DMS53 (cell line): ENCODE measurements at places on chromosomes 7 and 10.

DNA sequence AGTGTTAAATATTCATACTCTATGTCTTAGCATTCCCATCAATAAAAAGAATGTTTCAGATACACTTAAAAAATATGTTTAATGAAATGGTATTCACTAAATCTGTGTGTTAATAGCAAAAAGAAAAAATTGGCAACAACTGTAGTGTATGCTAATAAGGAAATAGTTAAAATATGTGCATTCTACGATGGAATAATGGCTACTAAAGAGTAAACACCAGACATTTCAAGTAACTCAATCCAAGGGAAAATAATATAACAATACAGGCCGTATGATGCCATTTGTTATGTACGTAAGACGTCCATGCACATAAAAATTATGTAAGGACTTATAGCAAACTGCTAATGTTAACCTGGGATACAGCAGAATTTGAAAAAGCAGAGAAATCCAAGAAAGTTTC, 46.6 kb downstream of the MAD1L1 start:
- DNase-seq, result no peak

DNA sequence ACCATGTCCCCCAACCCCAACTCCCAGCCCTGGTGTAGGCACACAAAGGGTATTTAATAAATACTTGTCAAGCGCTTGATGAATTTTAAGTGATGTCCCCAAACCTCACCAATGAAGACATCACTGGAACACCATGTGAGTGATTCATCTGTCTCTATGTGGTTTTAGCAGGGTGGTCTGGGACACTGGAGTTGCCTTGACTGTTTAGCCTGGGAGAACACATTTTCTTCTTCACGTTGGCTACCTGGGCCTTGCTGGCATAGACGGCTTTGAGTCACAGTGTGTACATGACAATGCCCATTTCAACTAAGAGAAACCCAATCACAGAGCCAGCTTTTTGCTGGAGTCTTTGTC, 24.8 kb upstream of the SHH start:
- no peak for DNase-seq

DNA sequence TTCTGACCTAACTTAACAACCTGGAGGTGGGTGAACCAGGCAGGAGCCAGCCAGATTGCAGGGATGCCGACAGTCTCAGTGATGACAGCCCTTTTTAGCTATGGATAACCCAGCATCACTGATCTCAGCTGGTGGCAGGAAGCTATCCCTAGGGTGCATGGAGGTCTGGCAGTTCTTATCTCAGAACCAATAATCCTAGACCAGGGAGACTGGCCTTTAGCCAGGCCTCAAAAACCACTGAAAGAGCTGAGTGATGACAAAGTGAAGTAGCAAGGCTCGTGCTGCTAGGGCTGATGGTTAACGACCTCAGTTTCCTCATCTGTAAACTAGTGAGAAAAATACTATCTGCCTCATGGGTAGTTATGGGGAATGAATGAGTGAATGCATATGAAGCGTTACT, 112.5 kb downstream of the RALA start:
- DNase-seq, result no peak

DNA sequence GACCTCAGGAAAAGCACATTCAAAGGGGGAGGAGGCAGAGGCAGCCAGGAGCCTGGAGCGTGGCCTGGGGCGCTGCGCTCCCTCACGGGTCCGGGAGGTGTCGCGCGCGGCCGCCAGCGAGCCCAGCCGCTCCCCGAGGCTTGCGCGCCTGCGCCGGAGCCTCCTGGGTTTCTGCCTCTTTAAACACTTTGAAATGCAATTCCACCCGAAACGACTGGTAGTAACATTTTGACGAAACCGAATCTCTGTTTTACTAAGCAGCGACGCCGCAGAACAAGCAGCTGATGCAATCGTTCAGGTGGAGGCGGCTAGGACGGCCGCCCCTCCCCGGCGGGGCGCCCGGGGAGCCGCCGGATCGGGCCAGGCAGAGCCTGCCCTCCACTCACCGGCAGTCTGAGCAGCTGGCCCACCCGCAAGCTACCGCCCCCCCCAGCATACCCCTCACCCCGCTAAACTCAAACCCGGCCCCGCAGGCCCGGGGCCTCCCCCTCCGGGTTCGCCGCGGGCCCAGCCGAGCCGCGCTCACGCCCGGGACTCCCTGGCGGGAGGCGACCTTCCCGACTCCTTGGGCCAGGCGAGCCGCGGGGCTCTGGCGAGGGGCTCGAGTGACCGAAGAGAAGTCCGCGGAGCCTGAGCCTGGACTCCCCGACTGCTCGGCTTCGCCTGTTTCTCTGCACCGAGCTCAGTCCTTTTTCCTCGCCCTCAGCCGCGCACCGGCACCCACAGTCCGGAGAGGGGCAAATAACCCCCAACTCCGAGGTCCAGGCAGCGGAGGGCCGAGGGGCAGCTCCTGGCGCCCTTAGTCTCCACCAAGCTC, 3.2 kb downstream of the MKX start:
- DNase-seq, result peak; percentile 95

- DNase-seq, result no peak
Measured at GRCh38 chr7:146956853-146957252, 840.3 kb downstream of the CNTNAP2 start.
